ENCODE measurements at places on chromosomes 1 and 21.

- DNase-seq = no peak
These were observed 561.2 kb downstream of the KIF26B start for GRCh38 chr1:245715970-245716369.

DNA sequence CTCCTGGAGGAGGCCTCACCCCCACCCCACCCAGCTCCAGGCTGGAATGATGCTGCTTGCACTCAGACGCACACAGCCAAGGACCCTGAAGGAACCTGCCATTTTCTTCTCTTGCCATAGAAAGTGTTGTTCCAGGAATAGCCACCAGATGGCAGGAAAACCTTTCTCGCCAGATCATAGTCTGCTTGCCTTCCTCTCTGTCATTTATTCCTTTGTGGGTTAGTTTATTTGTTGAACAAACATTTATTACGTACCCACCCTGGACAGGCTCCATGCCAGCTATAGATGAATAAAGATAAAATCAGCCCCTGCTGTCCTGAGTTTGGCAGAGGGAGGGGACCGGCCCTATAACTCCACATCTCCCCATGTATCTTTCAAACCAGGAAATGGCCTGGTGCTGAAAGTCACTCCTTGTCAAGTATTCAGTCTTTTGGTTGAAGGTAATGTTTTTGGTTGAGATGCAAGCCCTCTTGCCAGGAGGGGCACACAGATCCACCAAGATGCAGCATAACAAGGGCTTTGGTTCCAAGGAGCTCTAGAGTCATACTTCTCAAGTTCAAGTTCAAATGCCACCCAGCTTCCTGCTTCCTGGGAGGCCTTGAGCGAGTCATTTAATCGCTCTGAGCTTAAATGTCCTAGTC, 7.0 kb upstream of the KCNC4 start:
- DNase-seq = no peak

DNA sequence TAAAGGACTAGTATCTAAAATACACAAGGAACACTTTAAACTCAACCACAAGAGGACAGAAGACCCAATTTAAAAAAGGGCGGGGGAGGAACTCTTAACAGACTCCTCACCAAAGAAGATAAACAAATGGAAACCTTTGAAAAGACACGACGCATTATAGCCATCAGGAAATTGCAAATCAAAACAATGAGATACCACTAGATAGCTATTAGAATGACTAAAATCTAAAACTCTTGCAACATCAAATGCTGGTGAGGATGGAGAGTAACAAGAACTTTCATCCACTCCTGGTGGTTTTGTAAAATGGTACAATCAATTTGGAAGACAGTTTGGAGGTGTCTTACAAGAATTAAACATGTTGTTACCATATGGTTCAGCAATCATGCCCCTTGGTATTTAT, 708.2 kb downstream of the BRINP3 start:
- no peak for DNase-seq

DNA sequence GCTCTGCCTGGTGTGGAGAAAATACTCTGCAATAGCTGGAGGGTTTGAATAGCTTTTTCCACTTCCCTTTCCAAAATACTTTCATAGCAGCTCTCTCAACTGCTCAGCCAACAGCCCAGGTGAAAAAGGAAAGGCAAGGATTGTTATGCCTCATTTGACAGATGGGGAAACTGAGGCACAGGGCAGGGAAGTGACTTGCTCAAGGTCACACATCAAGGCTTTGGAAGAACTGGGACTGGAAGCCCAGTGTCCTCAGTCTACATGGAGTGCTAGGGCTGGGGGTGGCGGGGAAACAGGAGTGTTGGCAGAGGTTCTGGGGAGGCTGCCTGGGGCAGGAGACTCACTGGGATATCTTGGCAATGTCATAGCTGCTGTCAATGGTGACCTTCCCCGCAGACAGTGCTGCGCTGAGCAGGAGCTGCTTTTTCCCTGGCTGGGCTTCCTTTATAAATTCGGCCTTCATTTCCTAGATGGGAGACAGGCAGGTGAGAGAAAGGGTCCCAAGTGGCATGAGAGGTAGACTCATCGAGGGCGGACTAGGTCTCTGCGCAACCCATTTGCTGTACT, 4.0 kb downstream of the CHI3L1 start:
- DNase-seq = no peak

- DNase-seq = no peak
These were observed 32.9 kb downstream of the GPA33 start for GRCh38 chr1:167057241-167057688.

- no peak for DNase-seq
These were observed 221.8 kb upstream of the JUN start for GRCh38 chr1:59005491-59006288.

DNA sequence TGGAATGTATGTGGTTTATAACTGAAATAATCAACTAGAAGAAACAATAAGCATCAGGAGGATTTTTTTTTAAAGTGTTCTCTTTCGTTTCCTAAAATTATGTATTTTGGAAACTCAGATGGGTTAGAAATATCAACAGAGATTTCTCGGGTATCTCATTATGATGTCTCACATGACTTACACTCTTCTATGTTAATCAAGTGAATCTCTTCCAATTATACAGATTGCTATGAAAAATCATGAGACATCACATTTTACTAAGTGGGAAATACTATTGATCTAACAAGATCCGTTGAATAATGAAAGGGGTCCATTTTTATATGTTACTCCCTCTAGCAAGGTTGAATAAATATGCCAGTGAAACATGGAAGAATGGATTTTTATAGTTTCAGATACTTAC, 54.7 kb upstream of the NRIP1 start:
- no peak for DNase-seq

- DNase-seq = no peak
These were observed 215.3 kb downstream of the BRINP2 start for GRCh38 chr1:177385760-177386698.

DNA sequence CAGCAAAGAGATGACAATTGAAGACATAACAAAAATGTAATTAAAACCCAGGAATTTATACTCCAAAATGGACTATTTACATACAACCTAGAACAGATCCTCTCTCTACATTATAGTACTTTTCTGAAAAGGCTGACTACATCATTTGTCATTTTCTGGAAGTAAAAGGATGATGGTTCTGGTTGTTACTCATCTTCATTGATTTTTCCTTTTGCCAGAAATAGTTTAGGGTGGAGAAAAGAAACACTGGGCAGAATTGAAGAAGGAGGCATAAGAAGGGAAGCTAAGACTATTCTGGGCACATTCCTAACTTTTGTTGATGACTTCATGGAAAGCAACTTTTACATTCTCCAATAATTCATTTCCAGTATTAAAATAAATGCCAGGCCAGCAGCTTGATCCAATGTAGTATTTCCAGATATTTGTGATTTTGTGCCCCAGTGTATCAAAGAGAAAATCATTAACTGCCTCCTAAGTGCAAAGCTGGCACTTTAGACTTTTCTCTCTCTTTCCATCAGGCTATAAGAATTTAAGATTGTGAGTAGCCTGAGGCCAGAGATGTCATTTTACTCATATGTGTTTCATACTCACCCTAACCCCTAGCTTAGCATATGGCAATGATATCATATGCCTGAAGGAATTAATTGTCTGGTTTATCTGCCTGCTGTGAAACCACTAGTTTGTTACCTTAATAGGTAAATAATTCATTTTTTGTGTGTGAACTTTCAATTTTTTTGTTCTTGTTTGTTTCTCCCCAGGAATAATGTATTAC, 369.5 kb upstream of the LYPLAL1 start:
- DNase-seq = no peak

GRCh38 chr1:218339267-218339831, 5.8 kb upstream of the TGFB2 start:
- DNase-seq = no peak

DNA sequence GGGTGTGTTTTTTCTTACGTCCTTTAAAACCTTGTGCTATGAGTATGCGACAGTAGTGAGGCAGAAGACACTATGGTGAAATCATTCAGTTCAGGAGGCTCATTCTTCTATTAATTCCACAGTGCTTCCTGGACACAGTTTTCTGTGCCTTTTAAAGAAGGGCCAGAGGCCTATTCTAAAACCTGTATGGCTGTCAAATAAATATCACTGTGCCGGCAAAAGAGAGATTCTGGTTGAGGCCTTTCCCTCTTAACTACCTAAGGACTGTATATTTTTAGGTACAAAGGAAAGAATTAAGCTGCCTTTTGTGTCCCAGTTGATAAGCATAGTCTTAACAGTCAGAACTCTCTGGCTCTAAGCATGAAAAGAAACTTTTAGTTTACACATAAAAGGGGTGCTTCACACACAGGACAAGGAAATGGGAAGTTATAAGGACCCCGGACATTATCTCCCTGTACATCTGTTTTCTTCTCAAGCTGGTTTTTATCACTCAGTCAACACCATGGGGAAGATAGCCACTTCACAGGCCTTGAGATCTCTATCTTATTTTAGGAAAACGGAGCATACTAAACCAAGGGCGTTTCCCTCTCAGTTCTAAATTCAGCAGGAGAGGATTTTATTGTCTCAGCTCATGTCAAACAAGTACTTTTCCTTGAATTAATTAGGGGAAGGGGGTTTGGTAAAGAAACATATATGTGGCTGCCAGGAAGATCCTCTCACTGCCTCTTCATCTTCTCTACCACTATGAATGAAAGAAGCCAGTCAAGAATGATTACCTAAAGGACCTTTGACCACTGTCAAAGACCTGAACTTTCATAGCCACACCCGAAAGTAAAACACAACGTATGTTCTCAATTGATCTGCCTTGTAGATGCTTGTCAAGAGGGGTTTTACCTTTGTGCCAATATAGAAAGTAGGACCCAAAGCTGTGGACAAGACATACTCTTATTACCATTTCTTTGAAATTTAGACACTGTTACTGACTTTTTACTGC, 71.4 kb upstream of the HSPA13 start:
- DNase-seq = no peak

Measured in cerebellar nuclear complex (tissue), 1 donor.